ENCODE measurements at places on chromosomes 3 and 15.

DNA sequence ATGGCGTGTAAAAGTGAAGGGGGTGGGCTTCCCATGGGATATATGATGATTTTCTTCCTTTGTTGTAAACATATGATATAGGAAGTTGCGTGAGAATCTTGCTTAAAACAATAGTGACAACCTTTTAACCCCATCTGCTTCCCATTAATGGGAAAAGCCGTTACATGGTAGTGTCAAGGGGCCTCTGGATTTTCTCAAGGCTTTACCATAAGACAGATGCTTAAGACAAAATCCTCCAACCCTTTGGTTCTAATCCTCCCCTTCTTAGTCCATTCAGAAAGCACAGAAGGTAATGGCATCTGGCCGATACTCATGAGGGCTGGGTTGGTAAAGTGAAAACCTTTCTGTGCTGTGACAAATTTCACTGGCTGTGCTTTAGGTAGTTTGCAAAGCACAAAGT lies 25.0 kb downstream of the DPH3 start:
- no peak for DNase-seq

- peak; percentile 44 for DNase-seq
Measured at GRCh38 chr15:35078221-35078915, 6.7 kb downstream of the NANOGP8 start.

- DNase-seq: no peak
Measured at GRCh38 chr3:186724911-186725310, 7.8 kb downstream of the KNG1 start.

DNA sequence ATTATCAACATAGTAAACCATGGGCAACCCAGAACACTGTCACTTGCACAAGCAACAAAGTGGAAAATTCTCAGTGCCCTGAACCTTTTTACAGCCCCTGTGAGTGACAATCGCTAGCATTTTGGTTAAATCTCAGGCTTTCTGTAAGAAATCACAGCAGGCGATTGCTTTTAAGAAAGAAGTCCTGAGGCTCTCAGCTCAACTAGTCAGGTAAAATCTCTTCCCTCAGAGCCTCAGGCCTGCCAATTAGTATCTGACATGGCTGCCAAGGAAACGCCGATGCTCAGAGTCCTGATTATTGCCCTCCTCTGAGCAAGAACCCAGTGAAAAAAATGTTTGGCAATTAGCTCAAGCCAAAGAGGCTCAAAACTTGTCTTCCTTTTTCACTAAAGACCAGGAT lies 530.8 kb downstream of the DIPK2A start:
- DNase-seq: no peak

DNA sequence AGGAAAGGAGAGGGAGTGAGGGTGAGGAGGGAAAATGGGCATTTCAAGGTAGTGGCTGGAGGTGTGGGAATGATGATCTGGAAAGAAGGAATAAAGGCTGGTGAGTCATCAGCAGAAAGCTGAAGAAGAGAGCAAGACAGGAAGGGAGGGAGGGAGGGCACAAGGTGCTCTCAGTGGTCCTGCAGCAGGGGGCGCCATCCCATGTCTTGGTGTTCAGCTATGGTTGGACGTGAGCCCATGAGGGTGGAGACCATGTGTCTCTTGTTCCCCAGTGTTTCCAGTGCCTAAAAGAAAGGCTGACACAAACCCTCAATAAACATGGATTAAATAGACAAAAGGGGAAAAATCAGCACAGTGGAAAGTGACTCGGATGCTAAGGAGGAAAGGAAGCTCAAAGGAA lies 228.5 kb downstream of the NTRK3 start:
- no peak for DNase-seq

Measured in CD4-positive, alpha-beta T cell treated with Interleukin-2 at 100 ng/mL for 4 hours (primary cell).